ENCODE measurements at places on chromosomes 3 and 15.

DNA sequence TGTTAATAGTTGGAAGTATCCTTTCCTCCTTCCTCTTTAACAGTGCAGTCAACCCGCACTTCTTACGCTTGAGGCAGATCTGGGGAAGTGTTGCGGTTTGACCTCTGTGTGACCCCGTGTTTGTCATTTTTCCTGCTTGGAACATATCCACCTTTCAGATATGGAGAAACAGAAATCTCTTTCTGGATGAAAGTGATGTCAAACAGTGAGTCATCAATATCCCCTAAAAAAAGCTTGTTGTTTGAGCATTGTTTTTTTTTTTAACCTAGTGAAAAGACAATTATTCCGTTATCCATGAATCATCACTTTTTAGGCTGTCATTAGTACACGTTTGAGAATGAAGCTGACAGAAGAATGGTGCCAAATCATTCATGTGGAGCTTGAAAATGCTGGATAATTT lies 293.7 kb downstream of the ARPP21 start:
- no peak for DNase-seq

GRCh38 chr15:36594556-36595090 lies 15.2 kb downstream of the CDIN1 start:
- DNase-seq: no peak

DNA sequence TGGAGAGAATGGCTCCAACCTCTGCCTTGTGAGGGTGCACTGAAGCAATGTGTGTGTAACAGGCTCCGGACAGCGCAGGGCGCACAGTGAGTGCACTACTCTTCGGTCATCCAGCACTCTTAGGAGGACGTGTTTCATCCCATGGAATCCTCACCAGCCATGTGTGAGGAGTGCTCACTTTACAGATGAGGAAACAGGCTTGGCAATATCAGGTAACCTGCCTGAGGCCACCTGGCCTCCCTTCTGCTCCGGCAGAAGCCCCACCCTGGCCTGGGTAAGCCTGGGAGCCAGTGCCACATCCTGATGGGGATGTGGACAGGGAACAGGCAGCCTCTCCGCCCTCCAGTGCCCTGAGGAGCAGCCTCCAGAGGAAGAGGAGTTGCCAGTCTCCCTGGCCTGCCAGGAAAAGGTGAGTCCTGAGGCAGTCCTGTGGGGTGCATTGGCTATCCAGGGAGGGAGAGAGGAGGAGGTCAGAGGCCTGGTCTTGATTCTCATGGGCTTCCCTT lies 39.4 kb upstream of the LIMD1 start:
- no peak for DNase-seq

GRCh38 chr15:60476713-60477112 lies 2.2 kb downstream of the ICE2 start:
- DNase-seq: no peak

DNA sequence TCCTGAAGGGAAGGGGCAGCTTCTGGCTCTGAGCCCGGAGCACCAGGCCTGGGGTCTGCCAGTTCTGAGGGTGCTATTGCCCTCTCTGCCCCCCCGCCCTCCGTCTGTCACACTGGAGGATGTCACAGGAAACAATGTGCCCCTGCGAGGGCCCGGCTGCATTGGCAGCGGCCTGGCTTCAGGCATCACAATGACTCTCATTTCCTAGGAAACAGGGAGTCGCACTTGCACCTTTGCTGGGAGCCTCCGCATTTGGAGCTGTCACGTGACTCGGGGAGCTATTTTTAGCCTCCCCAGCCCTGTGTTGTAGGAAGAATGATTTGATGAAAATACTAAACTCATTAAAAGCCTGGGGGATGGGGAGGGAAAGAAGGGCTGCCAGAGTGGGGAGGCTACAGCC lies 518.9 kb downstream of the SHQ1 start:
- no peak for DNase-seq

- DNase-seq: no peak
Observed at GRCh38 chr15:78155355-78155939, 6.3 kb downstream of the IDH3A start.

- no peak for DNase-seq
Observed at GRCh38 chr3:100682056-100682853, 27.0 kb upstream of the TFG start.

- no peak for DNase-seq
Observed at GRCh38 chr3:171347301-171348039, 112.7 kb downstream of the TNIK start.

- no peak for DNase-seq
Observed at GRCh38 chr15:101276501-101277037, 716 bp downstream of the SELENOS start.

GRCh38 chr15:72271895-72272212 lies 500 bp downstream of the PARP6 start:
- no peak for DNase-seq

GRCh38 chr15:99249270-99249841 lies at the start of gene TTC23:
TSS of gene TTC23 (minus strand) at chr15:99249581. CDS start at chr15:99228712, 20,869 bp downstream.
- no peak for DNase-seq

DNA sequence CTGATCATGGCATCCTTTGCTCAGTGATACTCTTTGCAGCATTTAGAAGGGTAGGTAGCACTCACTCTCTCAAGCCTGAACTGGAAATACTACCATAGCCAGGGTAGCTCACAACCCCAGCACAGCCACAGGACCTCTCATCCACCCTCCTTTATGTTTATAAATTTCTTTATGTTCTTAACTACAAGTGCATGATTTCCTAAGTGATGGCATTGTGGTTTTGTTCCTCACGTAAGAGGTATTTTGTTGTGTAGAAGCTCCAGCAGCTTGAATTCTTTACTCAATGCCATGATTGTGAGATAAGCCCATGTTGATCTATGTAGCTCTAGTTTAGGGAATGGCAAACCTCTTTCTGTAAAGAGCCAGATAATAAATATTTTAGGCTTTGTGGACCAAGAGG lies 7.9 kb upstream of the RTP3 start:
- no peak for DNase-seq

- no peak for DNase-seq
Observed at GRCh38 chr3:30503446-30503845, 103.0 kb upstream of the TGFBR2 start.

GRCh38 chr15:66773129-66773873 lies 71.3 kb downstream of the SMAD6 start:
- DNase-seq: no peak

DNA sequence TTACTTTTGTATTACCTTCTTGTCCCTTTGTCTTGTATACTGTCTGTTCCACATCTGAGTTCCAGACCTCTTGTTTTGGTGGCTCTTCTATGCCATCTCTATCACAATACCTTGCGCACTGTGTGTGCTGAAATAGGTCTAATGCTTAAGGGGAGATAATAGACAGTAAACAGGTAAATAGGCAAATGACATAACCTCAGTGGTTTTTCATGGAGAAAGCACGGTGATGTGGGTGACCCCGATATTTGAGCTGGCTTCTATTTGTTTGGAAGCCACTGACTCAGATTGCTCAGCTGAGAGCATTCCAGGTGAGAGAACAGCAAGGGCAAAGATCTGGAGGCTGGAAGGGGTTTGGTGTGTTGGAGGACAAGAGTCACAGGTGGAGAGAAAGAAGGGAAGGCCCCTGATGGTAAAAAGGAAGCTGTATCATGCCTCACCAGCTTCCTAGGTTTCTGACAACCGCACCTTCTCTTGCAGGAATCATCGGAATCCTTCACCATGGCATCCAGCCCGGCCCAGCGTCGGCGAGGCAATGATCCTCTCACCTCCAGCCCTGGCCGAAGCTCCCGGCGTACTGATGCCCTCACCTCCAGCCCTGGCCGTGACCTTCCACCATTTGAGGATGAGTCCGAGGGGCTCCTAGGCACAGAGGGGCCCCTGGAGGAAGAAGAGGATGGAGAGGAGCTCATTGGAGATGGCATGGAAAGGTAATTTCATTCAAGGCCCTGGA lies 795 bp downstream of the MCM2 start:
- DNase-seq: no peak

DNA sequence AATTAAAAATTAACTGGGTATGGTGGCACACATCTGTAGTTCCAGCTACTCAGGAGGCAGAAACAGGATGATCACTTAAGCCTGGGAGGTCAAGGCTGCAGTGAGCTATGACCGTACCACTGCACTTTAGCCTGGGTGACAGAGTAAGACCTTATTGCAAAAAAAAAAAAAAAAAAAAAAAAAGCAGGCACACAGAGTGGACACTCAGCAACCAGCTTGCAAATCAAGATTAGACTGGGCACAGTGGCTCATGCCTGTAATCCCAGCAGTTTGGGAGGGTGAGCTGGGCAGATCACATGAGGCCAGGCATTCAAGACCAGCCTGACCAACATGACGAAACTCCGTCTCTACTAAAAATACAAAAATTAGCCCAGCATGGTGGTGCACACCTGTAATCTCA lies 5.4 kb downstream of the CLN6 start:
- no peak for DNase-seq

DNA sequence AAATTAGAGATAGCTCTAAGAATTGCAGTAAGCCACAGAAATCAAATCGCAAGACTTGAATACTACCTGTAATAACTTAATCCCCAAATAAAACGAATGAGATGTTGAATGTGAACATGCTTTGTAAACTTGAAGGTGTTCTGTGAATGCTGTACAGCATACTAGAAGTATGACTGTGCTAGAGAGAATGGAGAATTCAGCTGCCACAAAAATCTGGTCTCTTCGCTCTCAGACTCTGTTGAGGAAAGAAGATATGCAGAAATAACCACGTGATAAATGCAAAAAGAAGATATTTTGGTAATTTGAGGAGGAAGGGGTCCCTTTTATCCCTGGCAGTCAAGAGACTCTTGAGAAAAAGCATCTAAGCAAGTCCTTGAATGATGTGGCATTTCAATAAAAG lies 37.3 kb downstream of the ZBTB38 start:
- DNase-seq: no peak

DNA sequence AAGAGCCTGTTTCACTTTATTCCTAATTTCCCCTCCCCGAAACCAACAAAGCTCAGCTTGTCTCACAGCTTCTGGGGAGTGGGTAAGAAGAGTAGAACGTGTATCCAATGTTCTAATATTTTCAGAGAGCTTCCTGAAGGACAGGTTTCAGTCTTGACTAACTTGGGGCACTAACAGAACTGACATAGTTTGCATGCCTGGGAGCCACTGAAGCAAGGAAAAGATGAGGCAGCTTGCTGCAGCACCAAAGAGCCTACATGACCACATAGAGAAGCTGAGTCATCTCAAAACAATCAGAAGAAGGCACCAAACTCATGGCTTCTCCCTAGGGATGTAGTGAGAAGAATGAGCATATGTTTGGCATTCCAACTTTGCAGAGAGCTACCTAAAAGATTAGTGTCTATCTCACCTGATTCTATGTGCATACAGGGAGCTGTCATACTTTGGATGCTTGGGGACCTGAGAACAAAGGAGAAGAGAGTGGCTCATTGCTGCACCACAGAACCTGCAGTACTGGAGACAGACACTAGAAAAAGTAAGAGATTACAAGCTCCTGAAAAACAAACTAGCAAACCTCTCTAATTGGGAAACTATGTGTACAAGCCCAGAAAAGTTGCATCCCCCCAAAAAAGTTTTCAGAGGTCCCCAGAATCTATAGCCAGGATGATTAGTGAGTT lies 86.9 kb downstream of the DCLK3 start:
- no peak for DNase-seq

DNA sequence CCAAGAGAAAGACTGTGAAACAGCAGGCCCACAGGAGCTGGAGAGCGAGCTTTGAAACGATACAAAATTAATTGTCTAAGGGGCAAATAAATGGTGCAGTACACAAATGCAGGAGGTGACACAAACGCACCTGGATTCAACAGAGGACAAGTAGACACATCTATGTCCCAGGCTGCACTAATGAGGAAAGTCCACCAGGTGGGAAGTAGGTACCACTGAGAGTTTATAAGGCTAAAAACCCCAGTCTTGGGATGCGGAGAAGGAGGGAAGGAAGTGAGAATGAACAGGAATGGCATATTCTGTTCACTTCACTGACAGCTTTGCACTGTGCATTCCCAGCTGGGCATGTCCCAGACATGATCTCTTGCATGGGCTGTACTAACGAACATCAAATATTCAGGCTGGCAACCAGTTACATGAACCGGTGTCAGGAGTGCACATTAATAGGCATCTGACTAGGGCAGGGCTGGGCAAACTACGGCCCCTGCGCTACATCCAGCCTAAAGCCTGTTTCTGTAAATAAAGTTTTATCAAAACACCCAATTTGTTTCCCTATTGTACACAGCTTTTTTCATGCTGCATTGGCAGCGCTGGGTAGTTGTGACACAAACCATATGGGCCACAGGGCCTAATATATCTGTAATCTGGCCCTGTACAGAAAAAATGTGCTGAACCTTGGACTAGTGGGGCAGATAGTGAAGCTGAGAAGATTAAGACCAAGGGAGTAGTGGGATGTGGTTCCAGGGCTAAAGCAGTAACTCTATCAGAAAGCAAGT lies 107.0 kb downstream of the IGF2BP2 start:
- DNase-seq: no peak

DNA sequence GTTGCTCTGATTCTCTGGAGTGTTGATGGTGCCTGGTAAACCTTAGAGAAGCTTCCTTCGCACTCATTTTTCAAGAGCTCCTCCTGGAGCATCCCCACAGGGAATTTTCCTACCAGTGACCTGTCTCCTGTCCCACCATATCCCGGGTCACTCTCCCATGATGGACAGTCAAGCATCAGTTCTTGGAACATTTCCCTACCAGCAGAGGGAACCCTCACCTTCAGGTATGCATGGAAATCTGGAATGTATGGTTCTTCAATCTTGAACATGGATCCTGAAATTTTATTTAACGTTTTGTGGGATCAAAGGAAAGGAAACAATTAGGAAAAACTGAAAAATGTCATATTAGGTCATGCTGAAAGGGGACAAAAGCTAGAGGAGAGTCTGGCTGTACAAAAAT lies 153.8 kb downstream of the SPATA16 start:
- no peak for DNase-seq

DNA sequence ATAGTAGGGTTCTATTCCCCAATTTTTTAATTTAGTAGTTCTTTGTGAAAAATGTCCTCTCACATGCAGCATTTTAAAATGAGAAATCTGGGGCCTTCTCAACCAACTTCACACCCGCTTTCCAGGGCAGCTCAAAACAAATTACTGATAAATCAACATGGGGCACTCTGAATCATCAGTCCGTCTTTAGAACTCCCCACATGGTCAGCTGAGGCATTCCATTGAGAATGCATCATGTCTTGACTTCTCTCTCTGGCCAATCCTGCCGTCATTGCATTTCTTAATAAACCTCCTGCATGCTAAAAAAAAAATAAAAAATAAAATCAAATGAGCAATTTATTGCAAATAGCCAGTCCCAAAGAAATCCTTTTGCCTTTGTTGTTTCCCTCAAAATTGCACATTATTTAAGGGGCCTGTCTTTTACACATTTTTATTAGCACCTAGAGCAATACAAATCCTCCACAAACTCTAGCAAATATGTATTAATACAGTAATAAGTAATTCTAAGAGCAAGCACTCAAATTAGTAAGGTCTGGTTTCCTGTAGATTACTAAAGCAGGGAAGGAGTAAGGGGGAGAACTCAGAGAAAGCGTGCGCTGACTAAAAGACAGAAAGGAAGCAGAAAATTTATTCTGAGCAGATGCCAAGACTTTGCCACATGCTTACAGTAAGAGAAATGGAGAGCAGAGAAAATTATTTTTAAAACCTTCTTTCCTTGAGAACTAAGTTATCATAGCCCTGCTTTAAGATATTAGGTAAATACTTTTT lies 175.7 kb downstream of the TNIK start:
- DNase-seq: no peak
